ENCODE measurements at places on chromosomes 12 and 14.
A peak's percentile ranks its signal among the peaks of the same experiment; 100 is the strongest.

- DNase-seq: no peak
Observed at GRCh38 chr12:14272956-14273912, 92.2 kb upstream of the ATF7IP start.

DNA sequence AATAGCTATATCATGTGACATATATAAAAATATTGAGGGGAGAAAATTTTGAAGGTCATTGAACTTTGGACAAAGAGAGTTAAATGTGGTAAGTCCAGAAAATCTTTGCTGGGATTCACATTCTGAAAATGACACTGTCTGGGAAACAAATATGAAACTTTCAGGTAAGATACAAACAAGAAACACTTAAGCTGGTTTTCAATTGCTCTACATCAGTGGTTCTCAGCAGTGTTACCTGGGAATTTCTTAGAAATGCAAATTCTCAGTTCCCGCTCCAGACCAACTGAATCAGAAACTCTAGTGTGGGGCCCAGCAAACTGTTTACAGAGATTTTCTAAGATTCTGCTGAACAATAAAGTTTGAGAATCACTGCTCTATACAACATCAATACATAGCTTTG, 3.6 kb upstream of the CDK17 start:
- no peak for DNase-seq

DNA sequence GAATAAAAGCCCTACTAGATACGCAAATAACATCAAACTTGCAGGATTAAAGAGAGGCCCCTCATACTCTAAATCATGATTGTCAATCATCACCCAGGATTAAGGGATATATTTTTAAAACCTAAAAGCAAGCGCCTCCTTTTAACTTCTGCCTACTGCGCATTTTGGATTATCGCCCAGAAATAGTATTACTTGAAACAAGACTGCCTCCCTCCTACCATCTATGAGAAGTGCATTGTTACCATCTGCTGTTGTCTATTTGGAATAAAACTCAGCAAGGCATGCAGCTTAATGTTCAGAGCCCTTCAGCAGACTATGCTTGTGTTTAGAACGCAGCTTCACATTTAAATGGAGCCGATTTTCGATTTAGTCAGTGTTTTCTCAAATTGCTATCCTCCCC, 79.6 kb downstream of the EXOC5 start:
- DNase-seq: peak; percentile 52

DNA sequence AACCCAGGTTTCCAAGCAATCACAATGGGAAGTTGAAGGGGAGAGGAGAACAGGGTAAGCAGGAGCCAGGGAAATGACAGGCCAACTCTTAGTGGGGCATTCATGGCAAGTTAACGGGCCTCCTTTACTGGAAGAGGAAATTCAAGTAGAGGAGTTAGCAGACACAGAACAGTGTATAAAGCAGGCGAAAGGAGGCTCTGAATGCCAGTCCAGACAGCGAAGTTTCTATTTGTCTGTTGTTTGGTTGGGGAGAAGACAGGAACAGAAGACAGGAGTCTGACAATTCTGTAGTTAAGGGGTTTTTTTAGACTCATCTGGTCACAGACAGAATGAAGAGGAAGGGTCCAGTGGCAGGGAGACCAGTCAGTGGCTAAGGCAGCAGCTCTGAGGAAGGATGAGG, at the start of gene ACSM4:
Gene ACSM4, plus strand, starts transcription at position 301 of the 400 bp plus-strand sequence. CDS start 260 bp downstream, outside the sequence.
- no peak for DNase-seq

DNA sequence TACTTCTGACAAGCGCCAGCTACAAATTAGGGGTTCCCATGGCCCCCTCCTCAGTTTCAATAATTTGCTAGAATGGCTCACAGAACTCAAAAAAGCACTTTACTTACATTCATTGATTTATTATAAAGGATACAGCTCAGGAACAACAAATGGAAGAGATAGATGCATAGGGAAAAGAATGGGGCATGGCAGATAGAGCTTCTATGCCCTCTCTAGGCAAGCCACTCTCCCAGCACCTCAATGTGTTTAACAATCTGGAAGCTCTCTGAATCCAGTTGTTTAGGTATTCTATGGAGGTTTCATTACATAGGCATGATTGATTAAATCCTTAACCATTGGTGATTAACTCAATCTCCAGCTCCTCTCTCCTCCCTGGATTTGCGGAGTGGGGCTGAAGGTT, 184.5 kb upstream of the DAAM1 start:
- DNase-seq: peak; percentile 42

DNA sequence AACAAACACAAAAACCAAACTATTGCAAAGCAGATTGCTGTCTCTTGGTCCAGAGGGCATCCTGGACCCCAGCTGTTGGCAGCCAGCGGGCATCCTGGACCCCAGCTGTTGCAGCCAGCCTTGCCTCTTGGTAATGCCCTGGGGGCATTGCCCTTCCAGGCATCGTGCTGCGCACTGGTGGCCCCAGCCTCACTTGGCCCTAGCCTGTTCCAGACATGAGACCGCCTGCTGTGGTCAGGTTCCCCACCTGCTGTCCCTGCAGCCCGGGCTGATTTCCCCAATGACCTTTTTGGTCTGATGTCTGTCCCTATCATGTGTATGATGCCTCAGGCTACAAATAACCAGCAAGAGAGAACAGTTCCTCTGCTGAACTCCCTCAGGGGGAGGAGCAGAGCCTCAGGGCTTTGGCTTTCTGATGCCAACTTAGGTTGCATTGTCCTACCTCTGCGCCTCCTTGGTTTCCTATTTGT, 20.8 kb downstream of the MLXIP start:
- no peak for DNase-seq

GRCh38 chr12:70052931-70053497, 190.2 kb upstream of the CNOT2 start:
- peak; percentile 94 for DNase-seq

DNA sequence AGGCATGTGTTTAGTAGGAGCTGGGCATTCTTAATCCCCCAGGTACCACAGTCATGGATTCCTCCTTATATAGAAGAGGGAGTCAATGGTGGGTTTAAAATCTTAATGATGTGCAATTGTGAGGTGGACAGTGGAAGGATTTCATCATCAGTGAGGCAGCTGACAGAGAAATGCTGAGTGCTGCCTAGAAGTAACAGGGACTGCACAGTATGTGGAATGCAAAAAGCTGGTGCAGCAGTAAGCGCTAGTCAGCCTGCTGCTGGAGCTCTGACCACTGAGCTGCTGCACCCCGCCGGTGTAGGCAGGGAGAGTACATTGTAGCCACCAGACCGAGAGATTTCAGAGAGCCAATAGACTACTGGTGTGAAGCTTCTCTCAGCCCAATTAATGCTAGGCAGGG, 80.5 kb upstream of the DACT1 start:
- no peak for DNase-seq

- DNase-seq: no peak
Observed at GRCh38 chr14:24264298-24264697, 1.3 kb upstream of the TGM1 start.

GRCh38 chr14:51035611-51036192, 59.2 kb downstream of the TRIM9 start:
- no peak for DNase-seq

- no peak for DNase-seq
Observed at GRCh38 chr14:56501909-56502530, 77.6 kb upstream of the TMEM260 start.

DNA sequence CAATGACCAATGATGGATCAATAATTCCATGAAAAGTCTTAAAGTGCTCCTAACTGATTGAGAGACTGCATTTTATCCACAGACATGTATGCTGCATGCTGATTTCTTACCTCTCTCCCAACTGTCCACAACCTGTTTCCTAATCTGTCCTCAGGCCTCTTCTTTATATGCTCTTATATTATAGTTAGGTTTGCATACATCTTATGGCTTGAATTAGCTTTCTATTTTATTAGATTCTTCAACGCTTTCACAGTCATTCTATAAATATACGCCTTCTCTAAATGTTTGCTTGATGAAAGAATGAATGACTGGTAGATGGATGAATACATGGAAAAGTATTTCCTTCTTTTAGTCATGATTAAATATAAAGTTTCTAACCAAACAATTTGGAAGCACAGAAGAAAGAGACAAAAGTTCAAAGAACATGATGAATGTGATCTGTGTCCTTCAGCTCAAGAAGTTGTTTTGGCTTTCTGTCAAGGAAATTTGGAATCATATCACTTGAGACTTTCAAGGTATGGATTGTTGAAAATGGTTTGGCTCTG, 91.8 kb upstream of the NPAS3 start:
- DNase-seq: peak; percentile 9

DNA sequence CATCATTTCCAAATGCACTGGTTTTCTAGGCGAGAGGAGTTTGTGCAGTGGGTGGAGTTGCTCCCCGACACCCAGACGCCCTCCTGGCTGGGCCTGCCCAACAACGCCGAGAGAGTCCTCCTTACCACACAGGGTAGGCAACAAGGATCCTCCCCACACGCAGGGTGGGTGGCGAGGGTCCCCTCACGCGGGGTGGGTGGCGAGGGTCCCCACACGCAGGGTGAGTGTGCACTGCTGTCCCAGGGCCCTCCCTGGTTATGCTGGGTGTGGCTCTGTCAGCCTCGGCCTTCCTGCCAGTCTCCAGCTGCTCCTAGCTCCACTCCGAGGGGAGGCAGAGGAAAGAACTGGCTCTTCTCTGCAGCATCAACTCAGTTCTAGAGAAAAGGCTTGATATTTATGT, 42.3 kb downstream of the HSP90AA1 start:
- no peak for DNase-seq

DNA sequence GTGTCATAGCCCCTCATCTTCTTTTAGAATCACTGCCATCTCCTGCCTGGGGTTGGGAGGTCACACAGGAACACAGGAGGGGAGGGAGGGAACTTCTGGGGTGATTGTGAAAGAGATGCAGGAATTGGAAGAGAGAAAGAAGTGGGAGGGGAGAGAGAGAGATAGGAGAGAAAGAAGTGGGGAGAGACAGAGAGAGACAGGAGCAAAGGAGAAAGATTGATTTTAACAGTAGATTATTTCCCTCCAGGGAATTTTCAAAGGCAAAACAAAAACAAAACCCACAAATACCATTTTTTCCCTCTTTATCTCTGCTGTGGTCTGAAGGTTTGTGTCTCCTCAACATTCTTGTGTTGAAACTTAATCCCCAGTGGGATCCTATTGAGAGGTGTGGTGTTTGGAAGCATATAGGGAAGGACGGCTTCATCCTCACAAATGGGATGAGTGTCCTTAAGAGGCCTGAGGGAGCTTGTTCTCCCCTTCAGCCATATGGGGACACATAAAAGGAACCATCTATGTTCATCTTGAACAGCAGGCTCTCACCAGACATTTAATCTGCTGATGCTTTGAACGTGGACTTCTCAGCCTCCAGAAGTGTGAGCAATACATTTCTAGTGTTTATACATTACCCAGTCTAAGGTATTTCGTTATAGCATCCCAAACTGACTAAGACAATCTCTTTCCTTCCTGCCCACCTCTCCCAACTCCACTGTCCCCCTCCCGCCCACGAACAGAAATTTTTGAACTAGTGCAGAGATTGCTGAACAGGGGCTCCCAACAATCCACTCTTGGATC, 134.9 kb upstream of the MAX start:
- DNase-seq: peak; percentile 51

GRCh38 chr12:11746024-11746771, 96.7 kb downstream of the ETV6 start:
- DNase-seq: peak; percentile 48

GRCh38 chr14:87810711-87811110, 182.3 kb downstream of the GALC start:
- DNase-seq: no peak

DNA sequence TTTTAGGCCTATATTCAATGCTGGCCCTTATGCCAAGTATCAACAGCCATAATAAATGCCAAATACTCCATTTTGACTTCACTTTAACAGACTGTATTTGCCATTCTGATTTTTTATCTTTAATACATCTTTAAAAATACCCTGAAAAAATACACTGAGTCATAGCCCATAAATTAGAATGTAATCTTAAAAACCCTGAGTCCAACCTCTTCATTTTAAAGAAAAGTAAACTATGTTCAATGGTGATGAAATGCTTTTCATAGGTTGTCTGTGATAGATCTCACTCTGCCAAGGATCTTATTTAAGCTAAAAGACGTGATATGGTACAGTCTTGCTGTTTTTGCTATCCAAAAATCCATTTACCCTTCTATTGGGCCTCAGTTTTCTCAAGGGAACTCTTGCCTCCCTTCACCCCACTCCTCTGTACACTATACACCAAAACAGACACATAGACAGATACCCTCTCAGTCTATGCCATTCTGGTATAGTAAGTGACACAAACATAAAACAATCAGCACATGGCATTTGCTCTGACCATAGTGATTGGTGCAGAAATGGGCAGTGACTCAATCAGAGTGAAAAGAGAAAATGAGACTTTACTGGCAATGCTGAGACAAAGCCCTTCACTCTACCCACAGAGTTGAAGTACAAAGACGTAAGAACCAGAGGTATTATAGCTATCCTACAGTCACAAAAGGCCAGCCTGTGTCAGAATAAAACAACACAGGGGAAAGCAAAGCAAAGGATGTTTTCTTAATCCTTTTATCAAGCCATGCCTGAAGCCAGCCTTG, 49.1 kb downstream of the BTG1 start:
- DNase-seq: peak; percentile 15

DNA sequence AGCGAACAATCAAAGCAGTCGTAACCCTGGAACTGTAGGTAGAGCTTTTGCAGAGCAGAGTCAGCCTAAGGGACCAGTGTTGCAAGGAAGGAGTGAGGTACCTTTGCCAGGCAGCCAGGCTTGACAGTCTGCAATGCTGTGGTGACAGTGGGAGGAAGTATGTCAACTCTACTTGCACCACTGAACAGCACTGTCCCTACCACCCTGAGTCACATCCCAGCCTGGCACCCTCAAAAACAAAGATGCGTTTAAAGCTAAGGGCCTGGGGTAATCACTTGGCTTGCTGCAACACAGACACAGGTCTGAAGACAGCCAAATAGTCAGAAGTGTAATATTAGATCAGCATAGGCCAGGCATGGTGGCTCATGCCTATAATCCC, 141.9 kb downstream of the DPF3 start:
- DNase-seq: no peak

- no peak for DNase-seq
Observed at GRCh38 chr12:15033641-15034040, 60.8 kb downstream of the PDE6H start.

DNA sequence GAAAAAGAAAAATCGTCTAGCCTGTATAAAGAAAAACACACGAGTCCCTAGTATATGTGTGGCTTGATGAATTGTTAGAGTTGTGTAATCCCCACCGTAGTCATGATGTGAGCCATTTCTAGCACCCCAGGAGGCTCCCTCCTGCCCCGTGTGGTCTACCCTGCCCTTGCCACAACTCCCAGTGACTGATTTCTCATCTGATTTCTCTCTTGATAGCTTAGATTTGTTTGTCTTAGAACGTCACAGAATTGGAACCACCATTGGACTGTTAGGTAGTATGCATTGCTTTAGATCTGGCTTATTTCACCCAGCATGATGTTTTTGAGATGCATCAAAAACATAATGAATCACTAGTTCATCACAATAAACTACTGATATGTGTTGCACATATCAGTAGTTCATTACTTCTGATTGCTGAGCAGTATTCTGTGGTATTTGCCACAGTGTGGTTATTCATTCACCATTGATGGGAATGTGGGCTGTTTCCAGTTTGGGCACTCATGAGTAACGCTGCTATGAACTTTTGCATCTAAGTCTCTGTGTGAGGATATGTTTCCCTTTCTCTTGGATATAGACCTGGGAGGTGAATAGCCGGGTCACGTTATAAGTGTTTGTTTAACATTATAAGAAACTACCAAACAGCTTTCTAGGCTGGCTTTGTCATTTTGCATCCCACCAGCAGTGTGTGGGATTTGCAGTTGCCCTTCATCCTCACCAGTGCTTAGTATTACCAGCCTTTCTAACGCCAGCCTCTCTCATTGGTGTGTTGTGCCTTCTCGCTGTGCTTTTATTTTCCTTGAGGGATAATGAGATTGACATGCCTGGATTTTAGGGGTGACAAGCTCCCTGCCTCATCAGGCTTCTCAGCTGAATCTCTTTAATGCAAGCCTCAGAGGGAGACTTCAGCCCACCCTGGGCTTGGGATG, 31.9 kb upstream of the NCOR2 start:
- DNase-seq: no peak

- DNase-seq: no peak
Observed at GRCh38 chr14:54815515-54815914, 87.1 kb downstream of the GCH1 start.
